MM.1S (cell line): ENCODE measurements at places on chromosomes 12 and 14.

- no peak for DNase-seq
Measured at GRCh38 chr12:51845482-51845881, 3.0 kb downstream of the FIGNL2 start.

DNA sequence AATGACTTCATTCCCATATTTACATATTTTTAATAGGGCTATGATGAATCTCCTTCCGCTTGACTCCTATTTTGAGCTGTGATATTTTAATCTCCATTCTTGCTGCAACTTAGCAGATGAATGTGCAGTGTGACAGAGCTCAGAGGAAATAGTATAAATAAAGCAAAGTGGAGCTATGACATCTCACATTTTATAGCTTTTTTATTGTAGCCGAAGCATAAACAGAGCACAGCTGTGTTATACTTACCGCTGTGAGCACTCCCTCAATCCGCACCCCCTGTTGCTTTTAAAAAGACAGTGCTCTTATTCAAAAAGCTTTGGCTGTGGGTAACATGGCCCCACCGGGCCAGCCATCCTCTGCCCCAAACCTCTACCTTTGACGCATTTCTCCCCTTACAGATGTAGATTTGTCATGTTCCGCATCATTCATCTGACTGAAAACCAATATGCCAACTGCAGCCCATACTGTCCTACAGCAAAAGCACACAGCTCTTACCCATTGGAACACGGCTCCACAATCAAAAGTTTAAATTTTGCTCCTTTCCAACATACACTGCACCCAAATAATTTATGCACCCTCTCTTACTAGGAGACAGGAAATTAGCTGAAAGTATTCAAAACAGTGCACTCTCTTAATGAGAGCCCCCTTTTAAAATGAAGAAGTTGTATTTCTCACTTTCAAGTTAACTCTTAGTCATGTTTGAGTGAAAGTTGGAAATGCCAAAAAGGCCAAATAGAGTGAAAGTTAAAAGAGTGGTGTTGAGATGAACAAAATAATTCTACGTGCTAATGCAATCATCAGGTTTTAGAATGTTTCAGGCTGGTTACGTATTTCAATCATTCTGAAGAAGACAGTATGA, 429.3 kb upstream of the SOX5 start:
- no peak for DNase-seq

DNA sequence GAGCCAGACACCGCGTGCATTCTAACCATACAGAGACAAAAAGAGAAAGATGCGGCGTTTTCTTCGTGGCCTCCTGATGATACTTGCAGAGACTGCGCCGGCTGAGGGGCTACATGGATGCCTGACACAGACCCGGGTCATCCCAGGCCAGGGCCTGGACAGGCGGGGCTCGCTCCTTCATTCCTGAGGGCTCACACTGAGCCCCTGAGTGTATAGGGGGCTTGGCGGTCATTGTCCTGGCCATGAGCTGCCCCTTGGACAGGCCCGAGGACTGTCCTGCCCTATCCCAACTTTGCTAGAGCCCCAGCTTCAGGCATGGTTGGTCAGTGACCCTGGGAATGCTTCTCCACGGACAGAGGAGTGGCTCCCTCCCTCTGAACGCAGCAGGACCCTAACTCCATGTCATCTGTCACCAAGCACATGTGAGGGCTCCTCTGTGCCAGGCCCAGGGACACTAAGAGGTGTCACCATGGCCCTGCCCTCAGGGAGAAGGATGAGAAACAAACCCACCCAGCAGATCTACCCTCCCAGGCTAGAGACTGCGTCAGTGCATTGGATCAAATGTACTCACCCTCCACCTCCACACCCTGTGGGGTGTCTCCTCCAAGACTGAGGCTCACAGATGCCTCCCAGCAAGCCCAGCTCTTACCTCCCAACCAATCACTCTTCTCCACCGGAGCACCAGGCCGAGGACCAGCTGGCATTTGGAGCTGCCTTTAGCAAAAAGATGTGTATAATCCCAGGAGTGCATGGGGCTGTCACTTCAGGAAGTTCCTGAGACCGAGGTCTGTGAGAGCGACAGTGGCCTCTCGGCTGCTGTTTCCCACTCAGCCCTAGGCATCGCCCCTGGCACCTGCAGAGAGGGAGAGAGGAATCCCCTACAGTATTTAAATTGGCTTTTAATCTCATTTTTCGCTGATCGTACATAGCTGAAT, 102.7 kb downstream of the DICER1 start:
- no peak for DNase-seq

GRCh38 chr14:59207506-59207933, 19.1 kb downstream of the DAAM1 start:
- DNase-seq = no peak

DNA sequence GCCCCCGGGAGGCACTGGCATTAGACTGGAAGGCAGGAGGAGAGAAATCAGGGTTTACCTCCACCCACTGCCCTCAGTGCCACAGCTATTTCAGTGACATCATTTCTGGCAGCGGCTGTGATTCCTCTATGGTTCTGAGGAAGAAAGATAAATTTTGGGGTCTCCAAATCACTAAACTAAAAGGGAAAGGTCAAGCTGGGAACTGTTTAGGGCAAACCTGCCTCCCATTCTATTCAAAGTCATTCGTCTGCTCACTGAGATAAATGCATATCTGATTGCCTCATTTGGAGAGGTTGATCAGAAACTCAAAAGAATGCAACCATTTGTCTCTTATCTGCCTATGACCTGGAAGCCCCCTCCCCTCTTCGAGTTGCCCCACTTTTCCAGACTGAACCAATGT, 14.0 kb upstream of the CRY1 start:
- DNase-seq = no peak

- DNase-seq = peak; percentile 38
Measured at GRCh38 chr12:12717586-12718380, 615 bp downstream of the CDKN1B start.

DNA sequence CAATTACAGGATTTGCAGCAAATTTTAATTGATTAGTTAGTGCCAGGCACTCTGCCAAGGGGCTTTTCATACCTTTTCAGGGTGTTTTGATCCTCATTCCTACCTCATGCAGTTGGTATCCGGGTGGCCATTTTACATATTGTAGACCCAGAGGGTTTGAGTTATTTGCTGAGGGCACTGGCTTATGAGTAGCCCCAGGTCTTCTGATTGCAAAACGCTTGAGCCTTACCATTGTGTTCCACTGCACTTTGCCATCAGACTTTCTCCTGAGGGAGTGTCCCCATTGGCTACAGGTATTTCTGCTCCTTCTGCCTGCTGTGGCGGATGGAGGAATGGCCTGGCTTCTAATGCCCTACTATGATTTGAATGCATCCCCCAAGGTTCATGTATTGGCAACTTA, 257.8 kb upstream of the CRY1 start:
- DNase-seq = no peak

GRCh38 chr14:48035836-48036235, 360.4 kb upstream of the MDGA2 start:
- DNase-seq = no peak

GRCh38 chr12:41992022-41992421, 152.7 kb downstream of the GXYLT1 start:
- no peak for DNase-seq
